Progenitor cell of endocrine pancreas (in vitro differentiated cells): ENCODE measurements at places on chromosomes 3 and 15.

DNA sequence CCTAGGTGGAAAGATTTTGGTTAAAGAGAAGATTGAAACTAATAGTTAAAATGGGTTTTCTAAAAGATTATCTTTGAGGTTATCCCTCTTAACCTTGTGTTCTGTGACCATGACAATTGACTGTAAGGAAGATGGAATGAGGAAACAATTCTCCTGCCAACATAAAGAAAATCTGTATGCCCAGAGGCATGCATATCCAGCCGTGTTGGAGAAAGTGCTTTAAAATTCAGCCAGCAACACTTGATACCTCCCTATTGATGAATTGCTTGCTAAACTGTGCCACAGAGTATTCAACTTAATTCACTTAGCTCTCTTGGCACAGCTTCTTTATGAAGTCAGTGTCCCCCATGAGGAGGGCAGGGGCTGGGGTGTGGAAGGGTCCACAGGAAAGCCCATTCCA lies 203.5 kb downstream of the UBE2E2 start:
- DNase-seq: no peak

GRCh38 chr3:55719508-55719907 lies 232.4 kb upstream of the WNT5A start:
- no peak for DNase-seq

DNA sequence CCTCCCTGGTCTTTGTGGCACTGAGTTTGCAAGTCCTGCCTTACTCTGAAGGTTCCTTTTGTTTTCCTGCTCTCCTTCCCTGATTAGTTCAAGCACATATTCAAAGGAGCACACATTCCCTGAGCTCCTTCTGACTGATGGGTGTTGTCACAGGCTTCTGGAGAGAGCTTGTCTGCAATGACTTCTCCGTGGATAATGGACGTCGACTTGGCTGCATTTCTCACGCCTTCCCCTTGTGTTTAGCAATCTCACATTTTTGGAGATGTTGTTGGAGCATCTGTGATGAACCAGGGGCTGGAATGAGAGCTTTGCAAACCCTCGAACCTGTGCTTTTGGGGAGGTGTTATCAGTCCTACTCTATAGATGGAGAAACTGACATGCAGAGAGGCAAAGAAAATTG lies 375.4 kb upstream of the PROK2 start:
- DNase-seq: no peak

GRCh38 chr15:58546066-58546591 lies 114.3 kb downstream of the LIPC start:
- DNase-seq: no peak

DNA sequence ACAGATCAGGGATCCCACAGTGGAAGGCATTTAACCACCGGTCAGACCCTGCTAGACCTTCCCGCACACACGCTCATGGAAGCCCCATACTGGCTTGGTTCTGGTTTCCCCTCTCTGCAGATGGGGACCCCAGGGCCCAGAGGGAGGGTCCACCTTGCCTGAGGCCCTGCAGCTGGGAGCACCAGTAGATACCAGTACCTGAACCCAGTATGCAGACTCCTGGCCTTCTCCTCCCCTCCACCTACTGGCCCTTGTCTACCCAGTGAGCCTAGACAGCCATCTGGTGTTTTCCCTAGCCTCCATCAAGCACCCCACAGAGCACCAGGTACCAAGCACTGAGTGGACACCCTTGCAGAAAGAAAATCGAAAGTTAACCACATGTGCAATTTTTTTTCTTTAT lies 65.1 kb downstream of the MEGF11 start:
- no peak for DNase-seq

GRCh38 chr3:117630885-117631284 lies 921.3 kb downstream of the TUSC7 start:
- DNase-seq: no peak

- no peak for DNase-seq
Observed at GRCh38 chr3:54180921-54181320, 58.6 kb downstream of the CACNA2D3 start.

DNA sequence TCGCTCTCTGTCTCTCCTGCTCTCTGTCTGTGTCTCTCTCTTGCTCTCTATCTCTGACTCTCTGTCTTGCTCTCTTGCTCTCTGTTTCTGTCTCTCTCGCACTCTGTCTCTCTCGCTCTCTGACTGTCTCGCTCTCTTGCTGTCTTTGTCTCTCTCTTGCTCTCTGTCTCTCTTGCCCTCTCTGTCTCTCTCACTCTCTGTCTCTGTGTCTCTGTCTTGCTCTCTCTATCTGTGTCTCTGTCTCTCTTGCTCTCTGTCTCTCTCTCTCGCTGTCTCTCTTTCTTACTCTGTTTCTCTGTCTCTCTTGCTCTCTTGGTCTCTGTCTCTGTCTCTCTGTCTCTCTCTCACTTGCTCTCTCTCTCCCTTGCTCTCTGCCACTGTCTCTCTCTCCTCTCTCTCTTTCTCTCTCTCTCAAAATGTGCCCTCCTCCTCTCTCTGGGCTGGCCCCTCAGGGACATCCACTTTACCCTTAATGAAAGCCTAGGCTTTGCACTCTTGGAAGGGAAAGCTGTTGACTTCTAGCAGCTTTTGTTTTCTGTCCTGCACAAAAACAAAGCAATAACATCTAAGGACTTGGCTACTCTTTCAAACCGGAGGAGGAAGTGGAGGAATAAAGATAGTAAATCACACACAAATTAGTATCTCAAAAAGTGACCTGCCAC lies 73.9 kb upstream of the NR2E3 start:
- DNase-seq: no peak

DNA sequence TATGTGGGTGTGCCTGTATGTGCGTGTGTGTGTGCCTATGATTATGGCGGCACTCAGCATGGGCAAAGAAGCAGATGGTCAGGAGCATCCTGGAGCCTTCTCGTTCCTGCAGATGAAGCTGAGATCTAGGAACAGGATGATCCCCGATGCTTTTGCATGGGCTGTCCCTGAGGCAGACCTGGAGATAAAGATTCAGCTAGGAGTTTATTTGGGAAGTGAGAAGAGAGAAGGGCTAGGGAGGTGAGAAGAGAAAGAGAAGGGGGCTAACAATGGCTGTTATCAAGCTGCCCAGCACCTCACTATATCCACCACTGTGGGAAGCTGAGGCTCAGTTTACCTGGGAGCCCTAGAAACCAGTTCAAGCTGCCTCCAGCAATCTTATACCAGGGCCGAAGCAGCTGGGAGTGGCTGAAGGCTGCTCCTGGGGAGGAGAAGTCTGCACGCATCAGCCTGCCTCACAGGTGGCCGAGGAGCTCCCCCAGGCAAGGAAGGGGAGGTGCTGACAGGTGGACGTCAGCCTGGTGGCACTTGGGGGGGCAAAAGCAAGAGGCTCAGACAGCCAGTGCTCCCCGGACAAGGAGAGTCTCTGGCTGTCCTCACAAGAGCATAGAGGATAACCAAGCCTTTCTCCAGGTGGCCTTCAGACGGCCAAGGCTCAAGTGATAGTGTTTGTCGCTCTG lies 94.0 kb upstream of the IQSEC1 start:
- DNase-seq: no peak

GRCh38 chr3:122094693-122095092 lies 39.5 kb downstream of the CD86 start:
- no peak for DNase-seq

- no peak for DNase-seq
Observed at GRCh38 chr3:185928496-185928895, 9.3 kb downstream of the TRA2B start.

DNA sequence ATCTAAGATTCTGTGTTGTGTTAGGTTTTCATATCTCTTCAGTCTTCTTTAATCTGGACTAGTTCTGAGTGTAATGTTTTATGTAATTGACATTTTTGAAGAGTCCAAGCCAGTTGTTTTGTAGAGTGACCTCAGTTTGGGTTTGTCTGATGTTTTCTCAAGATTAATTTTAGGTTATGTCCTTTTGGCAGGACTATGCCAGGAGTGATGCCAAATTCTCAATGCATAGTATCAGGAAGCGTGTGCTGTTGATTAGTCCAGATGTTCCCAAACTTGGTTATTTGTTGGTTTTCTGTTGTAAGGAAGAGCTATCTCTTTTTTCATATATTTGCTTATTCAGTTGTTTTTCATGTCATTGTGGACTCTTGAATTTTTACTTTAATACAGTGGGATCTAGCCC lies 32.6 kb downstream of the NMD3 start:
- DNase-seq: no peak

DNA sequence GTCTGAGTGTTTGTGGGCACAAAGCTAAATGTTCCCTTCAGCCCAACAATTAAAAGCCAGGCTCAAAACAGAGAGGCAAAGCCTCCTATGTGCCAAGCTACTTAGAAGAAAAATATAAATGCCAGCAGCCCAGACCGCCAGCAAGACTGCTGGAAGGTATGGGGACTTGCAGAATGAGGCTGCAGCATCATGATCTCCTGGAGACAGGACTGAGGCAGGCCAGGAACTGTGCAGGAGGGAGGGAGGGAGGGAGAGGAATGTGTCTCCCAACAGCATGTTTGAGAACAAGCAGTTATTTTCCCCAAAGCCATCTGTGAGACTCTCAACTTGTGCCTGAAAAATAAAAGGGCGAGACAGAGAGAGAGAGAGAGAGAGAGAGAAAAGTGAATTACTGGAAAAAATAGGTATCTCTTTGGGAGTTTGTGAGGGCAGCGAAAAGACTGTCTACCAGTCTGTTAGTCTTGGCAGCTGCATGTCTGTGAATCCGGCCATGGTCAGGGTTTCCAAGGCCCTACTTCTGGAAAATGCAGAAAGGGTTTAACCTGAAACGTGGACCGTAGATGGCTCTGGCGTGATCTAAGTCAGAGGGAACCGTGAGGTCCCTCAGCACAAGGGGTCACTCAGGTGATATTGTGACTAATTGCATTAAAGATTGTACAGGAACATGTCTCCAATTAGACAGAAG lies 139.7 kb upstream of the COL8A1 start:
- no peak for DNase-seq

GRCh38 chr15:28021281-28022039 lies 77.7 kb downstream of the OCA2 start:
- DNase-seq: no peak

- DNase-seq: no peak
Observed at GRCh38 chr3:123743121-123743520, 141.0 kb downstream of the MYLK start.

- no peak for DNase-seq
Observed at GRCh38 chr15:49748791-49749190, 127.9 kb downstream of the DTWD1 start.

DNA sequence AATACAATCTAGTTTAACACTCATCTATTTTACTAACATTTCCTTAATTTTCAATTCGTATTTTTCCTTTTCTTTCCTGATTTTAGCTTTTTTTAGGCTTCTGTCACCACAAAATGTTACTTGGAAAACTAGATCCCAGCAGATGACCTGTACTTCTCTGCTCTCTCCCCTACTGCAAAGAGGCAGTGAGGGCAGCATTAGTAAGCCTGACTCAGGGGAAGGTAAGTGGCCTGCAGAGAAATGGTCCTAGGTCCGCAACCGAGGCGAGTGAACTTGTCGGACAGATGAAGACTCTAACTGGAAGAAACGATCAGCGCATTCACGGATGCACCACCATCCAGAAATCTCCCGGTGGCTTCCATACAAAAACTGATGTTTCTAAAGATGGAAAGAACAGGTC lies 20.4 kb downstream of the TMEM43 start:
- DNase-seq: no peak

- DNase-seq: peak; percentile 45
Observed at GRCh38 chr15:45200799-45201556, 13.2 kb upstream of the SHF start.

GRCh38 chr15:28894631-28895030 lies 8.9 kb downstream of the APBA2 start:
- no peak for DNase-seq

DNA sequence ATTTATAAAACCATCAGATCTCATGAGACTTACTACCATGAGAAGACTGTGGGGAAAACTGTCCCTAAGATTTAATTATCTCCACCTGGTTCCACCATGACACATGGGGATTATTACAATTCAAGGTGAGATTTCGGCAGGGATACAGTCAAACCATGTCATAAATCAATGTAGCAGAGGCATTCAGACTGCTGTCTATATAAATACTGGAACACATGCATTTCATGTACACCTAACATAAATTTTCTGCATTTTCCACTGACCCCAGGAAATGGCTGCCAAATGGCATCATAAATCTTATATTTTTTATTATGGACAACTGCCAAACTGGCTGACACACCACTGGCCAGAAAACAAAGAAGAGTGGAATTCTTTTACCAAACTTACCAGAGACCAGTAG lies 755.1 kb upstream of the EPHA6 start:
- DNase-seq: no peak

DNA sequence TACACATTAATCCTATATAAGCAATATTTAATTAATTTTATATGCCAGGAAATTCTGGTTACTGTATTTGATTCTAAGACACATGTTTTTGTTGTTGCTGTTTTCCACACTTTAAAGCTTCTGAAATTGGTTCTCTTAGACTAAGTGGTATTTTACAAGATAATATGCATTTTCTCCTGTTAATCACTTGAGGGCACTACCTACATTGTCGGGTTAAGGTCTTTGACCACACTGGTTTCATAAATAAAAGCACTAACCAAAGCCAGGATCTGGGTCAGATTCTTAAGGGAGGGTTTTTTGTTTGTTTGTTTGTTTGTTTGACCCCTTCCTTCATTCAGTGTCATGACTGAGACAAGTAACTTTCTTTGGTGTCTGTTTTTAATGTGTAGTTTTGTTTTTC lies 590.2 kb downstream of the RBMS3 start:
- no peak for DNase-seq

DNA sequence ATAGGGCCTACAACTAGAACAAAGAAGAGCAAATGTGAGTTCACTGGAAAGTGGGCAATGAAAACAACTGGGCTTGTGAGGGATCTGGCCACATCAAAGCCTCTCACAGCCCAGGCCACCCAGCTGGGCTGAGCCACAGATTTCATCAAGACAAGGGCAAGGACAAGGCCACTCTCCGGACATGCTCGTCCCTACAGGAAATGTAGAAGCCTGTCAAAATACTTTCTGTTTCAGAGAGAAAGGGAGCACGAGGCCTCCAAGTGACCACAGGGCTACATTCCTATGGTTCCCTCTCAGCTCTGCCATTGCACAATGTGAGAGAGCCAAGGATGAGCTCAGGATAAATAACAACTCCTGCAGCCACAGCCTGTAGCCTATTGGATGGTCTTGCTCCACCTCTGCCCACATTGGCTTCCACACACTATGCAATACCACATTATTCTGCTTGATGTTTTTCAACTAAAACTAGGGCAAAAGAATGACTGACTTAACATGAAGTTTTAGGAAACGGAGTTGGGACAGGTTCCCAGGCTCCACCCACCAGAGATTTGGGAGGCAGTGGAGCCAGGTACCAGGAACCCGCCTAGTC lies 12.1 kb downstream of the TBC1D2B start:
- no peak for DNase-seq

DNA sequence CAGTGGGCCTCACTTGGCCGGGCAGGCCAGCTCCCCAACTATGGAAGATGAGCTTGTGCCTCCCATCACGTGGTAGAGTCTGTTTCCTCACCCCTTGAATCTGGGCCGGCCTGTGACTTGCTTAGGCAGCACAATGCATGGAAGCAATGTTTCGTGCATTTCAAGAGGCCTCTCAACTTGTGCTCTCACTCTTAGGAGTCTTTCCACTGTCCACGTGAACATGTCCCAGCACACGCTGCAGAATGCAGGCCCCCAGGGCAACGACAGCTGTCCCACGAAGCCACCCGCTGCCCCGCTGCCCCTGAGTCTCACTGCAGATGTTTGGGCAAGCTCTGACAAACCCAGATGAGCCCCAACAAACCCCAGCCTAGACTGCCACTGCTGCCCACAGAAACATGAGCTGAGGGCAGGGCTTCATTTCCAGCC lies 27.2 kb upstream of the SLC41A3 start:
- peak; percentile 3 for DNase-seq

GRCh38 chr3:5205165-5205941 lies 17.8 kb downstream of the EDEM1 start:
- DNase-seq: no peak
